Left hindlimb (tissue), 1 donor: ENCODE measurements at places on chromosomes 12 and 14.

DNA sequence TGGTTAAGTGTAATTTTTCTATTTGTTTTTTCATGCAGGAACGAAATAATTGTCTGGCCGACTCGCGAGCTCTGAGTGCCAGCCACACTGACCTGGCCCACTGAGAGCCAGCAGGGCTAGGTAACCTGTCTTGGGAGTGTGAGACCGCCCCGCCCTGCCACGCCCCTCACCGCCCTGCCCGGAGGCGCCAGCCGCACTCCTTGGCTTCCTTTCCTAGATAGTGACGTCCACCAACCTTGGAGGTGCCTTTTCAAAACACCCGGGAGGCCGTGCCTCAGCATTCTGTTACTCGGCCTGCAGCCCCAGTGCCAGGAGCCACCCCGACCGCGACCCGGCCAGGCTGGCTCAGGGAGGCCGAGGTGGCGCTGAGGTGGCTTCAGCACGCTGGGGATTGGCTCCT lies 21.7 kb downstream of the XRCC3 start:
- DNase-seq: no peak

GRCh38 chr12:5830111-5830510 lies 114.9 kb downstream of the ANO2 start:
- DNase-seq: no peak

GRCh38 chr12:14956024-14956891 lies 5.1 kb downstream of the ARHGDIB start:
- no peak for DNase-seq

- no peak for DNase-seq
Measured at GRCh38 chr14:75833326-75834020, 148.3 kb downstream of the TGFB3 start.

- DNase-seq: no peak
Measured at GRCh38 chr14:55348766-55349453, 62.7 kb downstream of the ATG14 start.

DNA sequence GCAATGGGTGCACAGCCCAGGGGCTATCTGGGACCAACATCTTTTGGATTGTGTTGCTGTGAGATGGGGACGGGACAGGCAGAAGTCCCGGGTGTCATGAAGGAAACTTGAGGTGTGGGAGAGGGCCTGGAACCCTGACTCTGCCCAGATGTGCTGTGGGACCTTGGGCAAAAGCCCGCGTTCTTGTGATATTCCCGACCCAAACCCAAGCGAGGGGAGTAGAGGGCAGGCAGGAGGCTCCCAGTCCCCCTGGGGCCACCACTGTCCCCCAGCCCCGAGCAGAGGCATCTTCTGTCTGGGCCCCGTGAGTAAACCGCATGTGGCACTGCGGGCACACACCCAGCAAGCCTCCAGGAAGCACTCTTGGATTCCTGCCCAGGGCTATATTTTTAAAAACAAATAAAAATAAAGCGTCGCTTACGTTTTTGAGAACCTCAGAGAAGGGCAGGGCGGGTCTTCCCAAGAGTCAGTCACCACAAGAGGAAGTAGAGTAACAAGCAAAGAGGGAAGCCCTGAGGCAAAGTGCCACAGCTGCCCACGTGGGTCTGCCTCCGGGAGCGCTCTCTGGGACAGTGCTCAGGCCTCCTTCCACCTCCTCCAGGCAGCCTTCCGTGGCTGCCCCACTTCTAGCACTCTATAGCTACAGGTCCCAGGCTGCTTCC lies 39.5 kb downstream of the BEGAIN start:
- peak; percentile 57 for DNase-seq

- DNase-seq: no peak
Measured at GRCh38 chr12:53820514-53821306, 68.9 kb upstream of the CISTR start.

GRCh38 chr12:124814741-124815613 lies 48.7 kb downstream of the SCARB1 start:
- DNase-seq: no peak

- DNase-seq: no peak
Measured at GRCh38 chr12:53353257-53353655, 17.1 kb upstream of the SP7 start.

GRCh38 chr14:90499121-90499520 lies 102.3 kb downstream of the CALM1 start:
- DNase-seq: no peak

- no peak for DNase-seq
Measured at GRCh38 chr12:14356147-14356546, 9.3 kb upstream of the ATF7IP start.

GRCh38 chr12:125053821-125054220 lies 11.4 kb upstream of the AACS start:
- DNase-seq: no peak

GRCh38 chr12:22377731-22378496 lies 43.4 kb upstream of the ST8SIA1 start:
- no peak for DNase-seq

GRCh38 chr14:93085911-93086310 lies 29.8 kb downstream of the ITPK1 start:
- DNase-seq: no peak

- no peak for DNase-seq
Measured at GRCh38 chr12:78096909-78097597, 266.4 kb downstream of the NAV3 start.

GRCh38 chr12:4809449-4810218 lies 89.4 kb downstream of the GALNT8 start:
- DNase-seq: peak; percentile 51

DNA sequence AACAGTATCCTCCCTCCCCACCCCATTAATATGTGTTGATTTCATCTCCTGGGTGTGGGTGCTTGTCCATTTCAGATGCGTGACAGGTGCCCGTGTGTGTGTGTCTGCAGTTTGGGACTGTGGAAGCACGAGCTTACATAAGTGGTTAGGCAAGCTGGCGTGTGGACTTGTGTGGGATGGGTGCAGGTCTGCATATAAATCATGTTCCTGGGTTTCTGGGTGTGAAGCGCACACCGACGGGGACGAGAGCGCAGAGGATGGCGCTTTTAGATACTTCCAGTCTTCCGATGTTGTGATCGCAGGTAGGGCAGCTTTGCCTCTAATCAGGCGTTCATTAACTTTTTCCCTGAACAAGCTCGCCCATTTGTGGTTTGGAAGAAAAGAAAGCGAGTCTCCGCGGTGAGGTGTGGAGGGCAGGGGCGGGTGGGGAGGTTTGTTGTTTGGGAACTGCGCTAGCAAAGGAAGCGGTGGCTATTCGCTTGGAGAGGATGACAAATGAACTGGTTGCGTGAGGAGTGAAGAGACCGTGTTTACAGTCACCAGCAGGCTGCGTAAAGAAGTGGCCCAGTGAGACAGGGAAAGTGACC lies 865 bp downstream of the RGS6 start:
- DNase-seq: peak; percentile 34
